ENCODE measurements at places on chromosomes 16 and 17.

DNA sequence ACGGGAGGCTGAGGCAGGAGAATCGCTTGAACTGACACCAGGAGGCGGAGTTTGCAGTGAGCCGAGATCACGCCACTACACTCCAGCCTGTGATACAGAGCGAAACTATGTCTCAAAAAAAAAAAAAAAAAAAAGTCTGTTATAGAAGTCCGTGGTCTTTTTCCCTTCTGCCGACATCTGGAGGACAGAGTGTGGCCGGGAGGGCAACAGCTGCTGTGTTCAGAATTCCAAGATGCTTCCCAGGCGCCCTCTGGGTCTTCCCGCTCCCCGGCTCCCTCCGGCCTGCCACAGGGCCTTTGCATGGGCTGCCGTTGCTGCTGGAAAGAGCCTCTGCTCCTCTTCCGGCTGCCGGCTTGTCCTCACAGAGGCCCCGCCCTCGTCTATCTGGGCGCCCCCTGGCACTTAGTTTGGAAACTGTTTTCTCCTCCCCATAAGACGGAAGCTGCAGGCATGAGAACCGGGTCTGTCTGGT is 2.4 kb upstream of the CACNA1H start:
- peak; percentile 44 for DNase-seq

DNA sequence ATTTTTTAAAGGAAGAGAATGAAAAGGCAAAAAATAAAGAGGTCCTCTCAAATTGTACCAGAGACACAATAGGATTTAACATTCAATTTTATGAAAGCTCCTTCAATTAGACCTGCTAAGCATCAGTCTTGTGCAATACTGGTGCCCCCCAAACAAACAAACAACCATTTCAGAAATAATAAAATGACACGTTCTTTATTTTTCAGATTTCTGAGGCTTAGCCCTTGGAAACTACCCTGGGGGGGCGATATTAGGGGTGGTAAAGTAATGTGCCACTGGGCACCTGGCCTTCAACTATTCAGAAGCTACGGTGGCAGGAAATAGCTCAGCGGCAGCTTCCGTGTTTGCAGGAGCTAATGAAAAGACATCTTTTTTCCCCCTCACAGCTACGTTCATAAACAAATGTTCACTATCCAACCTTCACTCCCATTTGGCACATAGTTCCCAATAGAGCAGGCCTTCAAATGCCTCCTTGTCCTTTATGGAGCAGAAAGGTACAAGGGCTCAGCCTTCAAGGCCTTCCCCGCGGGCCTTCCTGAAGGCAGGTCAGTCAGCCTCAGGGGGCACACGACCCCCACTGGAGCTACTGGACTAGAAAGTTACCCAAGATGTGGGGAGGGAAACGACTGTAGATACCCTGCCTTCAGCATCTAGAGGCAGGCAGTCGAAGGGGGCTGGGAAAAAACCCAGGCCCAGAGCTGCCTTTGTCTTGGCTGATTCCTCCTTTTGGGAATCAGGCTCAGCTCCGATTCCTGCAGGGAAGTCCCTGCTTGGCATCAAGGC is 44.1 kb downstream of the TBX4 start:
- peak; percentile 18 for DNase-seq

DNA sequence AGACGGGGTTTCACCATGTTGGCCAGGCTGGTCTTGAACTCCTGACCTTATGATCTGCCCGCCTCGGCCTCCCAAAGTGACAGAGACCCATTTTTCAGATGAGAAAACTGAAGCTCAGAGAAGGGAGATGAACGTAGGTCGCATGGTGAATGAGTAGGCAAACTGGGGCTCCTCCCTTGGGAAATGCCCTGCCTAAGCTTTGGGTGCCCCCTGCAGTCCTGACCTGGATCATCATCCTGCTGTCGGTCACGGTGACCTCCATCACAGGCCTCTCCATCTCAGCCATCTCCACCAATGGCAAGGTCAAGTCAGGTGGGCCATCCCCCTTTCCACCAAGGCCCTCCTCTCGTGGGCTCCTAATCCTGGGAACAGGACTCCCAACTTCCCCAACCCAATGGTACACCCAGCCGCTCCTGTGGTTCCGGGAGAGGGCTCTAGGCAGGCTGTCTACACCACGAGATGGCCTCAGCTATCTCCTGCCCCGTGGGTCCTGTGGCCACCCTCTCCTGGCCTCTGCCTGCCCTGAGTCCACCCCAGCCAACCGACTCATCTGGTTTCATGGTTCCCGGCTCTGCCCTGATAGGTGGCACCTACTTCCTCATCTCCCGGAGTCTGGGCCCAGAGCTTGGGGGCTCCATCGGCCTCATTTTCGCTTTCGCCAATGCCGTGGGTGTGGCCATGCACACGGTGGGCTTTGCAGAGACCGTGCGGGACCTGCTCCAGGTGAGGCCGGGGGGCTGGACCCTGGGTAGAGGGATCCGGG is 4.7 kb downstream of the SLC12A3 start:
- peak; percentile 32 for DNase-seq

DNA sequence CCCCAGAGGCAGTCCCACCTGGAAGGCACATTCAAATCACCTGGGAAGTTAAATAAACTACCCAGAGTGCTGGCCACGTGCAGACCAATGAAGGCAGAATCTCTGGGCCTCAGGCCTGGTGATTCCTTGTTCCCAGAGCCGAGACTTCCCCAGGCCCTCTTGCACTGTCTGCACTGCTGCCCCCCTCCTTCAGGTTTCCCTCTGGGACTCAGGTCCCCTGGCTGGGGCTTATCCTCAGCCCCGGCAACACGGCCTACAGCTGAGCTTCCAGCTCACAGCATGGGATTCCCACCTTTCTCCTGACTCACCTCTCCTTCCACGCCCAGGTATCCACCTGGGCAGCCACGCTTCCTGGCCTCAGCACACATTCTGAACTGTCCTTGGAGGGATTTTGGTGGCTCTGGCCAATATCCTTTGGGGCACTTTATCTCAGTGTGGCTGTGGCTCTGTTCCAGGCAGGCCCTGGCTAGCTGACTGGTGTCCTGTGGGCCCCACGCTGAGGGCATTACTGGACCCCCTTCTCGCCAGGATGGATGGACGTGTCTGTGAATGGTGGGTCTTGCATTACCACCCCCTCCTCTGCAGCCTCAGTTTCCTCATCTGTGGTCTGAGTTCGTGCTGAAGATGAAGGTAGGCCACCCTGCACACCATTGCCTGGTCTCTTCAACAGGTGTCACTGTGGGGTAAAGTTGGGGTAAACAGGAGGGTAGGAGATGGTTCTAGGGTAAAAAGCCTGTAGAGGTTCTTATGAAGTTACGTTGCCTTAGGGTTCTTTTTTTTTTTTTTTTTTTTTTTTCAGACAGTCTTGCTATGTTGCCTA is 165.7 kb downstream of the IRF8 start:
- DNase-seq, result no peak

DNA sequence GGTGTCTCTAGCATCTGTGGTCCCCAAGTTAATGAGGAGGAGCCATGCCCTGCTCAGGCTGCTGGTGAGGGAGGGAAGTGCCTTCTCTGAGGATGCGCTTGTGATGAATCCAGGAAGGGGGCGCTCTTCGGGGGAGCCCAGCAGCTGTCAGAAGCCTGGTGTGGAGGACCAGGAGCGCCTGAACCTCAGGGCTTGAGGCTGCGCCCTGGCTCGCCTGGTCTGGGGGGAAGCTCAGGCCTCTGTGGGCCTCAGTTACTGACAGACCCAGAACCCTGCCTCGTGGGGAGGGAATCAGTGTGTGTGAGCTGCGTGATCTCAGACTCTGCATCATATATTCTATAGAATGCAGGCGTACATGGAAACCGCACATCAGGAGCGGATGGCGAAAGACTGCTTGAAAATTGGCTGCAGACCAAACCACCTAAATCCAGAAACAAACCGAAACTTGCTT is 126.1 kb downstream of the SEC14L1 start:
- DNase-seq, result no peak

- DNase-seq, result no peak
Measured at GRCh38 chr17:31275116-31275515, 21.9 kb downstream of the OMG start.

GRCh38 chr17:43042025-43042628 is 17.1 kb downstream of the RND2 start:
- DNase-seq, result no peak

- no peak for DNase-seq
Measured at GRCh38 chr16:30457256-30457655, 11.6 kb upstream of the SEPHS2 start.

- peak; percentile 80 for DNase-seq
Measured at GRCh38 chr17:45431531-45432404, 902 bp downstream of the ARHGAP27 start.

DNA sequence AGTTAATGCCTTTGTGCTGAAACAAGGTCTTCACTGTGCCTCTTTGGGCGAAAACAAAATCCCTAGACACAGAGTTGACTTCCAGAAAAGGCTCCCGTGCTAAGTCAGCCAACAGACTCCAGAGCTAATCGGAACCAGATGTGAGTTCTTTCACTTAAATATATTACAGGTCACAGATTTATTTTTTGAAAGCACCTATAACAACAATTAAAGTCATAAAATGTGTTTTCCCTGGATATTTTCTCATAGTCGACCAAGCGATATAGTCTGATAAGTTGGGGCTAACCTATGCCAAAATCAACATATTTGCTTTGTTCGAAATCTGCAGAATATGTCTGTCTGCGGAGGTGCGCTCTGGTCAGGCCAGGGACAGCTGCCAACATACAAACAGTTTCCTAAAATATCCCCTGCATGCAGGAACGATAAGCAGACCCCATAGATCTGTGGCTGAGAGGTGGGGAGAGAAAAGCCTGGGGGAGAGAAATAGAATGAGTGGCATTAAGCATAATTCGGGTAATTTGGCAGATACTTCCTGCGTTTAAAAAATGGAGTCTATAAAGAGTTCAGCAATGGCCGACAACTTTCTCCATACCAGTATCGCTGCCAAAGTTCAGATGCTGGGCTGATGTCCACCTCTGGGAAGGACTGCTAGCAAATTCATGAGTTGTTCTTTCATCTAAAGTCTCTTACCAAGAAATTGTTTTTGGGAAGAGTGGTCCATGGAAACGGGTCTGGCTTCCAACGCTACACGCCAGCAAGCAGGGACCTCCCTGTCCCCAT is 50.8 kb upstream of the MYH10 start:
- DNase-seq, result no peak

- DNase-seq, result no peak
Measured at GRCh38 chr16:1635070-1635469, 22.9 kb downstream of the CRAMP1 start.

DNA sequence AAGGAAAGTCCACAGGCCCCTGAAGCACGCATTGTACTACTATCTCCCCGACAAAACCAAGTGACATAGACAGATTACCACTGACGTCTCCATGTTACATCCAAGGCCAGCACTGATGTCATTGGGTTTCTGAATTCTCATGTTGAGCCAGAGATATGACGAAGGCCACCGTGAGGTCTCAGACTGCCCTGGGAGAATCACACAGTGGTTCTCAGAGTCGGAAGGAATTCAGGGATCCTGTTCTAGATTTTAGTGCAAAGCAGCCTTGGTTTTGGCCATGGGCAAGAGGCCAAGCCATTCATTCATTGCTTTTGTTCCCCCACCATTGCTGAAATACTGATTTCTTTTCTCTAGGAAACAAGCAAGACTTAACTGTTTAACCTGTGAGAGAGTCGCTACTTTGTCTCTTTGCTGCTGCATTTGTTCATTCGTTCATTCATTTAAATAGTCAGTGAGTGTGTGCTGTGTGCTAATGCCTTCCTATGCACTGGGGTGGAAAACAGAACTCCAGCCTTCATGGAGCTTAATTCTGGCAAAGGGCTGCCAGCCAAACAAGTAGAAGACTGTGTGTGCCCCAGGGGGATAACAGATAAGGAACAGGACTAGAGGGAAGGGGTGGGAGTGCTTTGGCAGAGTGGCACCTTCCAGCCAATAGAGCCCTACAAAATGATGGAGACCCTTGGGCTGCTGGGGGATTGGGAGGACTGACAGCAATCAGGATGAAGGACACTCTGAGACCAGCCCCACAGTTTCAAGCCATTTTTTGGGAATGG is 222.3 kb downstream of the MSI2 start:
- no peak for DNase-seq

GRCh38 chr16:1906055-1906845 is 12.0 kb downstream of the HS3ST6 start:
- no peak for DNase-seq

DNA sequence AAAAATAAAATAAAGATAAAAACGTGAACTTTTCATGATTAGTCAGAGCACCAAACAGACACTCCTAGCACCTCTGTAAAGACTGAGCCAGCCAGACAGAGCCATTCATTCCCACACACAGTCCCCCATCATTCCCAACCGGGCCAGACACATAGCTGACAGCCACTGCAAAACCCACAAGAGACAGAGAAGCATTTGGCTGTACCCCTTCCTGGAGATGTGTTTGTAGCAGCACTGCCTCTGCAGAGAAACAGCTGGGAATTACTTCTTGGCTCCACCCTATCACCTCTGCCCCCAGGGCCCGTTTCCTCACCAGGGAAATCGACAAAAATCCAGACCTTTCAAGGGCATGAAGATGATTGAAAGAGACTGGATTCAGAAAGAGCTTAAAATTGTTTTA is 46.4 kb downstream of the MYH11 start:
- no peak for DNase-seq

Measured in SW480 (cell line).